ENCODE measurements at places on chromosomes 16 and 17. TPM values are rescaled to one million over a fixed set of nuclear protein-coding genes. Genes with fewer than 3 reads are reported as not detected.

- DNase-seq, result no peak
Measured at GRCh38 chr16:65123396-65124211, 1.7 kb upstream of the CDH11 start.

DNA sequence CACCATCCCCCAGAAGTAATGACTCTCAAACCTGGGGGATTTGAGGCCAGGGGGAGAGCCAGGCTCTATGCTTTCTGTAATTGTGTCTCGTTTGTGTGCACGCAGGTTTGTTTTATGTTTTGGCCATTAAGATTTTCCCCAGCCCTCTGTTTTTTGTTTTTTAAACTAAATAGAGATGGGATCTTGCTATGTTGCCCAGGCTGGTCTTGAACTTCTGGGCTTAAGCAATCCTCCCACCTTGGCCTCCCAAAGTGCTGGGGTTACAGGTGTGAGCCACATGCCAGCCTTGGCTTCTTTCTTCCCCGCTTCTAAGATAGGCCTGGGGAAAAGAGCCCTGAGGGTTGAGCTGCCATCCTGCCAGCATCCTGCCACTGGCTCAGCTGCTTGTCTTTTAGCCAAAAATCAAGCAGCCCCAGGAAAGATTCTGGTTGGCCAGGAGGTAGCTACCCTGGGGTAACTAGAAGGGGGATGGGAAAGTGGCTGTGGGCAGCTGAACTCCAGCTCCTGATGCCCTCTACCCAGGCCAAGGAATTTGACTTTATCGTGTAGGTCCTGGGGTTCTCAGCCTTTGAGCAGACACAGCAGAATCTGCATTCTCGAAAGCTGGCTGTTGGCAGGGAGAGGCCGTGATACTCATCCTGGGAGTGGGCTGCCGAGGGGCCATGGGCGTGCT, 18.4 kb downstream of the KDM8 start:
- no peak for DNase-seq

GRCh38 chr17:67980456-67980855, 15.8 kb downstream of the C17orf58 start:
- no peak for DNase-seq

DNA sequence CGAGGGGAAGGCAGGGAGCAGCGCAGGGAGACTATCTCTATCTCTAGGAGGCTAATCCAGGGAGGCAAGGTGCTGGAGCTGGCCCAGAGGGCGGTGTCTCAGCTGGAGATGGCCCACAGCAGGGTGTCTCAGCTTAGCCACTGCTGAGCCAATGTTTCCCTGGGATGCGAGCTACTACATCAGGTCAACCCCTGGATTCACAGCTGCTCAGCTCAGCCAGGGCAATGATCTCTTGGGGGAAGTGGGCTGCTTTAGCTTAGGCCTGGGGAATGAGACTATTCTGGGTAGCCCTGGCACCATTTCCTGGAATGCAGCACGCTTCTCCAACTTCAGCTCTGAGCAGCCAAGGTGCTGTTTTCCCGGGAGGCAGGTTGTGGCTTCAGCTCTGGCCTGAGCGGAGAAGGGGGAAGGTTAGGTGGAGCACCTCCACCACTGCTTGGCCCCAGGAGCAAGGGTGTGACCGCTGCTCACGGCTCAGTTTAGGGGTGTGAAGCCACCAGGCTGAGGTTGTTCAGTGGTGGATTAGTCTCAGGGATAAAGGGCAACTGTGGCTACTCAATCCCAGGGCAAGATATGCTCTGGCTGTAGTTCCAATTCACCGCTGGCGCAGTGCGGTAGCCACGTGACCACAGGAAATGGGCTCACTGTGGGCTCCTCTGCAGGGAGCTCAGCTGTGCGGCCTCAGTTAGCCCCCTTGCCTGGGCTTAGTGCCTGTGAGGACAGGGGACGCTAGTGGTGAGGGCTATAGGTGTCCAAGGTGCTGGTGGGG, 5.2 kb upstream of the PRSS21 start:
- DNase-seq, result no peak

DNA sequence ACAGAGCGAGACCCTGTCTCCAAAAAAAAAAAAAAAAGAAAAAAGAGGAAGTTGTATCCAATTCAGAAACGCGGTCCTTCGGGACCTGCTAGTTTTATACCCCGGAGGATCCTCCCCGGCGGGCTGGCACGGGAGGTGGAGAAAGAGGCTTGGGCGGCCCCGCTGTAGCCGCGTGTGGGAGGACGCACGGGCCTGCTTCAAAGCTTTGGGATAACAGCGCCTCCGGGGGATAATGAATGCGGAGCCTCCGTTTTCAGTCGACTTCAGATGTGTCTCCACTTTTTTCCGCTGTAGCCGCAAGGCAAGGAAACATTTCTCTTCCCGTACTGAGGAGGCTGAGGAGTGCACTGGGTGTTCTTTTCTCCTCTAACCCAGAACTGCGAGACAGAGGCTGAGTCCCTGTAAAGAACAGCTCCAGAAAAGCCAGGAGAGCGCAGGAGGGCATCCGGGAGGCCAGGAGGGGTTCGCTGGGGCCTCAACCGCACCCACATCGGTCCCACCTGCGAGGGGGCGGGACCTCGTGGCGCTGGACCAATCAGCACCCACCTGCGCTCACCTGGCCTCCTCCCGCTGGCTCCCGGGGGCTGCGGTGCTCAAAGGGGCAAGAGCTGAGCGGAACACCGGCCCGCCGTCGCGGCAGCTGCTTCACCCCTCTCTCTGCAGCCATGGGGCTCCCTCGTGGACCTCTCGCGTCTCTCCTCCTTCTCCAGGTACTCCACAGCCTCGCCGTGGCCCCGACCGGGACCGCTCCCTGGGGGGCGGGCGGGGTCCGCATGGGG, at the start of gene CDH3:
Gene CDH3 (plus strand): TSS at position 596 of the 779 bp plus-strand sequence. CDS start 70 bp downstream, at position 666.
- DNase-seq, result peak; percentile 38

DNA sequence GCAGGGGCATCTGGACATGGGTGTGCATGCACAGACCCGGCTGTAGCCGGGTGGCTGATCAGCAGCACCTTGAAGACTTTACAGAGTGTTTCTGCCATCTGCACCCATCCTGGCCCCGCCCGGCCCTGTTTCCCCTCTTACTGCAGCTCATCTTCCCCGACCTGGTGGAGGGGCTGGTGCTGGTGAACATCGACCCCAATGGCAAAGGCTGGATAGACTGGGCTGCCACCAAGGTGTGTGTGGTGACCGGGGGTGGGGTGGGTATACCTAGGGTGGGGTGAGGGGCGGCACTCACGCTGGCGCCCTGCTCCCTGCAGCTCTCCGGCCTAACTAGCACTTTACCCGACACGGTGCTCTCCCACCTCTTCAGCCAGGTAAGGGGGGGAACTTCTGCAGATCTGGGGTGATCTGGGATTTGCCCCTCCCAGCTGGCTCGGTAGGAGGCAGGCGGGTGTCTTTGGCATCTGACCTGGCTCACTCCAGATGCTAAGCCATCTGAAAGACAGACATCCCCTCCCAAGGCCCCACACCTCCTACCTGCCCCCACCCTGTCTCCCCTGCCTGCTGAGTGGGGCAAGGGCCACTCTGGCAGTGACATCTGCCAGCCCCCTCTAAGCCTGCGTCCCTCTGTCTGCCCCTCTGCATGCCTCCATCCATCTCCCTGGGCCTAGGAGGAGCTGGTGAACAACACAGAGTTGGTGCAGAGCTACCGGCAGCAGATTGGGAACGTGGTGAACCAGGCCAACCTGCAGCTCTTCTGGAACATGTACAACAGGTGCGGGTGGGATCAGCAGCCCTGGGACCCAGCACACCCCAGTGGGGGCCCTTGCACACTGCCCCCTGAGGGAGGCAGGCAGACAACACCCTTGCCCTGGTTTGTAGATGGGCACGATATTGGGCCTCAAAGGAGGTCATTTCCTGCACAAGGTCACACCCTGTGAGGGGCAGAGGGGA, 6.6 kb downstream of the NDRG4 start:
- DNase-seq, result no peak

WNT3 gene
- total RNA-seq, result 0.07 TPM

LCMT1 gene
- 49.5 TPM for total RNA-seq

DNA sequence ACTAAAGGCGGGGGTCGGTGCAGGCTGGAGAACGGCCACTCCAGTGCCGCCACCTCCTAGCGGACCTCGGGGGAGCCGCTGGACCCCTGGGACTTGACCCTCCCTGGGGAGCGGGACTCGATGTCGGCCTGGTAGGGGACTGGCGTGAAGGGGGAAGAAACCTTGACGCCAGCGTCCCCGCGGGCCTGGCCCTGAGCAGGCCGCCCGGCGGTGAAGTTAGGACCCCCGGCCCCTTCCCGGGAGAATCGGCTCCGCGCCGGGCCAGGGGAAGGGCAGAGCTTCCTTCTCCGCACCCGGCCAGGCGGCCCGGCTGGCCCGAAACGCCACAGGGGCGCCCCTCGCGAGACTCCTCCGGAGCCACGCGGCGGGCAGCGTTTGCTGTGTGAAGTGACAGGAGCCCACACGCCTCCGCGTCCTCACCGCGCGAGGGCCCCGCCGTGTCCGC, 389 bp downstream of the DUS1L start:
- no peak for DNase-seq

All from natural killer cell (primary cell).